ENCODE measurements at places on chromosomes 6 and 20. TPM values are rescaled to one million over a fixed set of nuclear protein-coding genes. Genes with fewer than 3 reads are reported as not detected.

EEF1A2 gene
- total RNA-seq = not detected

PRSS16 gene
- total RNA-seq = not detected

TFAP2C gene
- not detected for total RNA-seq

PCK1 gene
- not detected for total RNA-seq

BPIFB4 gene
- not detected for total RNA-seq

RFX6 gene
- total RNA-seq = not detected

BPI gene
- not detected for total RNA-seq

ITPR3 gene
- 46.7 TPM for total RNA-seq

JAG1 gene
- total RNA-seq = 60.1 TPM

SIGLEC1 gene
- not detected for total RNA-seq

PRDM13 gene
- not detected for total RNA-seq

PNPLA1 gene
- not detected for total RNA-seq

GJA10 gene
- total RNA-seq = not detected

BICRAL gene
- 9.4 TPM for total RNA-seq

HLA-DRB5 gene
- total RNA-seq = not detected

VSX1 gene
- not detected for total RNA-seq

OGFR gene
- 32.4 TPM for total RNA-seq

C6orf15 gene
- total RNA-seq = not detected

TRDN gene
- total RNA-seq = not detected

TUBB2B gene
- 5.6 TPM for total RNA-seq

RALGAPA2 gene
- total RNA-seq = 7.7 TPM

ADGB gene
- total RNA-seq = not detected

CLDN20 gene
- total RNA-seq = not detected

ACAT2 gene
- total RNA-seq = 41.6 TPM

RAB44 gene
- under 0.01 TPM for total RNA-seq

MUCL3 gene
- not detected for total RNA-seq

VEGFA gene
- 193 TPM for total RNA-seq

KCNG1 gene
- total RNA-seq = 16.3 TPM

RNF39 gene
- total RNA-seq = not detected

SLC35F1 gene
- not detected for total RNA-seq

BTNL2 gene
- total RNA-seq = not detected

PAX1 gene
- total RNA-seq = under 0.01 TPM

BPIFA1 gene
- total RNA-seq = not detected

DLK2 gene
- total RNA-seq = 0.29 TPM

ARG1 gene
- total RNA-seq = not detected

EZR gene
- total RNA-seq = 69.8 TPM

ANGPT4 gene
- total RNA-seq = under 0.01 TPM

EDN1 gene
- 0.88 TPM for total RNA-seq

TNFRSF6B gene
- 2.9 TPM for total RNA-seq

TRIM40 gene
- total RNA-seq = not detected

ATP6V1G2 gene
- 2.2 TPM for total RNA-seq

SNAP25 gene
- total RNA-seq = 1.8 TPM

CALHM6 gene
- 0.88 TPM for total RNA-seq

ZBTB12 gene
- total RNA-seq = 2.1 TPM

C6orf163 gene
- 2.7 TPM for total RNA-seq

CST7 gene
- total RNA-seq = not detected

SNRPB gene
- 109 TPM for total RNA-seq

NSFL1C gene
- total RNA-seq = 23.0 TPM

DNMT3B gene
- total RNA-seq = 2.5 TPM

AIF1 gene
- total RNA-seq = 0.36 TPM

SOX4 gene
- 81.1 TPM for total RNA-seq

ADTRP gene
- 0.72 TPM for total RNA-seq

Measured in osteoblast (primary cell).